ENCODE measurements at places on chromosomes 16 and 17. TPM values are rescaled to one million over a fixed set of nuclear protein-coding genes. Genes with fewer than 3 reads are reported as not detected.

DNA sequence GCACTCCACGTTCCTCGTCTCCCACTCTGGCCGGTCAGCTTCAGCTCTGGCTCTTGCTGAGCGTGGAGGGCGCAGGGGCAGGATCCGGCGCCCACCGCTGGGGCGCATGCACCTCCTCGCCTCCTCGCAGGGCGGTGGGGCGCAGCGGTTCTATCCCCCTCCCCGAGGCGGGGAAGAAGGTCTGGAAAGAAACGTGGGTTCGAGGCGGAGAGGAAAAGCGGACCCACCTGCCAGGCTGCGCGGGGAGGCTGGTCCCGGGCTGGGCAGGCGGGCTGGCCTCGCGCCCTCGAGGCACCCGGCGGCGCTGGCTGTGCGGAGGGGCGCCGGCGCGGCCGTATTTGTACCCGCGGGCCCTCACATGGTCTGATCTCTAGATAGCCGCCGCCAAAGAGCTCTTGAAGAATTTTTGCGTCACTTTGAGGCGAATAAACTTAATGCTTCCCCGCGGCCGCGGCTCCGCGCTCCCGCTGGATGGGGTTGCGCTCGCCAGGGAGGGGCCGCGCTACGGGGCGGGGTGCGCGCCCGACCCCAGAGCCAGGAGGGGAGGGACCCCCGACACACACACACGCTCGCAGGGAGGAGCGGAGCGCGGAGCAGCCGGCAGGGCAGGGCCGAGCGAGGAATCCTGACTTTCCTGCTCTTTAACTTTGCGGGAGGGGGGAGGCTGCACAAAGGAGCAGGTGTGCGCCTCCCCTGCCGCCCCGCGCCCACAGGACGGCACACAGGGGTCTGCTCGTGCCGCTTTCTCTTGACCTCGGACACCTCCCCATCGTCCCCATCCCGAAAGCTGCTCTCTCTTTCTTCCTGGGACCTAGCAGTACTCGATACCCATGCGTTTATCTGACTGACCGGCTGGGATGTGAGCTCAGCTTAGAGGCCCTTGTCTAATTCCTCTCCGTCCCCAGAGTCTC lies at the start of gene SLC6A4:
SLC6A4 (minus strand) TSS at position 312 of the 911 bp plus-strand sequence. CDS start 13,739 bp downstream, outside the sequence.
- DNase-seq: no peak

- no peak for DNase-seq
These were observed 482.5 kb upstream of the CDH5 start for GRCh38 chr16:65884018-65884417.

DNA sequence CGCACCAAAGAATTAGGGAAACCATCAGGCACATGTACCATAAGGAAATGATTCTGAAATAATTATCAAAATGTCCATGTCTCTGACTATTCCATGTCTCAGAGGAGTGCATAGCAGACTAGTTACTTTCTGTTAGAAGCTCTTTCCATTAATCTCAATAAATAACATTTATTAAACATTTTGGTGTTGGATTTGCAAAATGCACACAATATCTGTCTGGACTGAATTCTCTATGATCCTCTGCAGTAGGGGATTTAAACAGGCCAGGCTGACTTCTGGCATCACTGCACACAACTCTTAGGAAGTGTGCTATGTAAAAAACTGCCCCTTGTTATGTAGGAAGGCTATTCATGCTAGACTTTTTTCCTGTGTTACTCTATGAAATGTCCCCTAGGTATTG lies 283.3 kb upstream of the CDH5 start:
- DNase-seq: no peak

- no peak for DNase-seq
These were observed 12.5 kb downstream of the EPN2 start for GRCh38 chr17:19249681-19250080.

- DNase-seq: no peak
These were observed 43.6 kb downstream of the SOCS3 start for GRCh38 chr17:78316115-78316866.

DNA sequence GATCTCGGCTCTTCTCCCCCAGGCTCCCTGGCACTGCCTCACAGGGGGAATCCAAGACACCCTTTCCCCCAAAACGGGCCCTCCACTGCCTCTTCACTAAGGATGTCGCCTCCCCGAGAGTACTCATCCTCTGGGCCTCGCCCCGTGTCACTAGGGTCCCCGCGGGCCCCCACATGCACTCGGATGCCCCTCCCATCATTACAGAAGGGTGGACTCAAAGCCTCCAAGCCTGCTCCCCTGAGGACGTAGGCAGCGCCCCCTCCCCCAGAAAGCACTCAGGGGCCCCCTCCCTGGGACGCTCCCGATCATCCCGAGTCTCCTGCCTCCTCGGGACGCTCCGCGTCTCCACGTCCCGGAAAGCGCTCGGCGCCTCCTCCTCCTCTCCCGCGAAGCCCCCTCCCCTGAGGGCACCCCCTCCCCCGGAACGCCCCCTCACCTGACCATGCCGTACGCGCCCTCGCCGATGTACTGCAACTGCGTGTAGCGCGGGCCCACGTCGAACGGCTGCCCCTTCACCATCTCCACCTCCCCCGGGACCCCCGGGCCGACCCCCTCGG lies 338 bp downstream of the MAPK3 start:
- no peak for DNase-seq

DNA sequence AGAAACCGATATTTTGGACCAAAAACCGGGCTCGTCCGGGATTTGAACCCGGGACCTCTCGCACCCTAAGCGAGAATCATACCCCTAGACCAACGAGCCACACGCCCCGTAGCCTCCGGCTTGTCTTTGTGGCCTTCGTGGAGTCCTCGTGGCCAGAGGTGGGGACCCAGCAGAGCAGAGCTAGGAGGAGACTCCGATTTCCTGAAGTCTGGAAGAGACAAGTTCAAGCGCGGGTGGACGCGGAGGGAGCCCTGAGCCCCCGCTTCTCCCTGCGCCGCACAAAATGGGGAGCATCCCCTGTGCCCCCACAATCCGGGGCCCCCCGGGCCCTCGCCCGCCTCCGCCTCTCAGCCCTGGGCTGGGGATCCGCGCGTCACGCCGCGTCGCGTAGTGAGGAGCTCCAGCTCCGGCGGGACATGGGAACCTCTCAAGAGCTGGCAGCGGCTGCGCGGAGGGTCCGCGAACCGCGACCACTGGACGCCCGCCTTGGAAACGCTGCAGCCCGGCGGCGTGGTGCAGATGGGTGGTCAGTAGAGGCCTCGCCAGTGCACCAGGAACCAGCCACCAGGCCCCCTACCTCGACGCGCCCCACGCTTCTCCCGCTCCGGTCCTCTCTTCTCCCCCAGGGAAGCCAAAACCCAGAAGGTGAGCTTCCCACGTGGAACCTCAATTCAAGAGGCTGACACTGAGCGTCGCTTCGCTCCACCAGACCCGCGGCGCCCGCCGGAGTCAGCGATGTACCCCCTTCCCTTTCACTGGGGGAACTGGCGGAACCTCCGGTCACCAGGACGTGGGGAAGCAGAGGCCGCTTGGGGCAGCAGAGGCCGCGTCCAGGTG lies 5.2 kb upstream of the OR1F1 start:
- no peak for DNase-seq

DNA sequence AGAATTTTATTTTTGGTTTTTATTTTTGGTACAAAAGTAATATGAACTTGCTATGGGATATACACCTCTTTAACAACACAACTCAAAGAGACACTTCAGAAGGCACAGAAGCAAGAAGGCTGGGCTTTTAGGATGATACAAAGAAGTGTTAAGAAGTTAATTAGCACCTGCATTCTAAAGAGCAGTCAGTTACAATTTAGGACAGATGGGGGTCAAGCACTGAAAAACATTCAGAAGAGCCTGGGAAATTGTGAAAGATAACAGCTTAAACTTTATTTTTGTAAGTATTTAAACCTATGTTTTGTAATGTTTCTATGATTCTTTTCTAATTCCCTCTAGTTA lies 163.5 kb downstream of the CDH8 start:
- DNase-seq: no peak

- no peak for DNase-seq
These were observed 382.3 kb downstream of the SLC39A11 start for GRCh38 chr17:72710202-72710601.

GRCh38 chr17:570388-570787 lies 144.3 kb downstream of the VPS53 start:
- DNase-seq: no peak

DNA sequence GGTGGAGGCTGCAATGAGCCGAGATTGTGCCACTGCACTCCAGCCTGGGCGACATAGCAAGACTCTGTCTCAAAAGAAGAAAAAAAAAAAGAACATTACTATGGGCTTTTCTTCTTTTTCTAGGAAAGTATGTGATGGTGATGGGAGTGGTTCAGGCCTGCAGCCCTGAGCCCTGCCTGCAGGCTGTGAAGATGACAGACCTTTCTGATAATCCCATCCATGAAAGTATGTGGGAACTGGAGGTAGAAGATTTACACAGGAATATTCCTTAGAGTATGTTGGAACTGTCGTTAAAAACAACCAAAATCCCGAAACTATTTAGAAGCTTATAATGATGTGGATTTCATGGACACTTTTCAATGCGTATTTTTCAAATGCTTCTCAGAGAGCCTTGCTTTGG lies 5.3 kb downstream of the RMI2 start:
- no peak for DNase-seq

- DNase-seq: no peak
These were observed 166.8 kb downstream of the MAP2K6 start for GRCh38 chr17:69581061-69581961.

DNA sequence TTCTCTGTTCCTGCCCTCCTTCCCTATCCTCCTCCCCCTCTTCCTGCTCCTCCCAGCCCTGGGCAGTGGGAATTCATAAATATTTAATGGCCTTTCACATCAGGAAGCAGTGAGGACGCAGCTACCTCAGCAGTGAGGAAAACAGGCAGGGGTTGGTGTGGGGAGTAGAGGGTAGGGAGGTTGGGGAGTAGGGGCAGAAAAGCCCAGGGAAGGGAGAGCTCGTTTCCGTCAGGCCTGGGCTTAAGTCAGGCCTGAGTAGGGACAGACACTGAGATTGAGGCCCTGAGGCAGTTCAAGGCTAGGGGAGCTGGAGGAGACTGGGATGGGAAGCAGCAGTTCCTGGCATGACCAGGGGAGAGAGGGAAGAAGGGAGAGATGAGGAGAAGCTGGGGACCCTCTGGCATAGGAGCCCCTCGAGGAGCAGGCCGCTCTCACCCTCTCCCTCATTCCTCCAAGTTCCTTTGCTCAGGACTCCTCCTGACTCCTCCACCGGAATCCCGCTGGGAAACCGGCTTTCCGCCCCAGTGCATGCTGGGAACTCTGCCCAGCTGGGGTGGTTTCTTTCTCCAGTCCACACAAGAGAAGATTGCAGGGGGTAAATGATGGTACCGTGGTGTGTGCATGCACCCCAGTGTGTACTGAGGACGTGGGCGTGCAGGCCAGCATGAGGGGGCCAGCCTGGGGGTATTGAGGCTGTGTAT lies 6.2 kb downstream of the SAMD14 start:
- no peak for DNase-seq

- DNase-seq: no peak
These were observed 81.0 kb downstream of the C16orf78 start for GRCh38 chr16:49454426-49455180.

GRCh38 chr17:28319598-28319935 lies 567 bp downstream of the TMEM97 start:
- no peak for DNase-seq

GRCh38 chr17:39143552-39144093 lies 7.8 kb downstream of the PLXDC1 start:
- DNase-seq: no peak

DNA sequence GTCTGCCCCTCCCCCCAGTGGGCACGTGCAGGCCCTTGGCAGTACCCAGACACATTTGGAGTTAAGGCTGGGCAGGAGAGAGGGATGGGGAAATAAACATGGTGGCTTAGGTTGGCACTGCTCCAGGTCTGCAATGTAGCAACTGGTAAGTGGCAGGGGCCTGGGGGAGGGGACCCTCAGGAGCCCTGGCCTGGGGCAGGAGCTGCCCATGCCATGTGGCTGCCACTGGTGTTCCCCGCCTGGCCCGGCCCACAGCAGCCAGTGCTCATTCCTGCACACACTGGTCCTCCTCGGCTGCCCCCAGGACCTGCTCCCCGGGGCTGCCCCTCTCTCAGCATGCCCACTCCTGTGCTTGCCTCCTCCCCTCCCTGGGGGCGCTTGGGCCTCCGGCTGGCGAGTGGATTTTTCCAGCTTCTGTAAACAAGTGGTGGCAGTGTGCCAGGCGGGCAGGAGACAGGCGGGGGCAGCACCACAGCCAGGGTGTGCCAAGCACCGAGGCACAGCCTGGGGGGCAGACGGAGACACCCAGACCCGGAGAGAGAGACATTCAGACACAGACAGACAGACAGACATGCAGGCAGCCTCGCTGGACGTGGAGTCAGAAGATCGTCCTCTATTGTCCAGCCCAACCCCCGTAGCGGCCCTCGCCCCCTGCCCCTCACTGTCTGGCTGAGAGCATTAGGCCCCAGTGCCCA lies 9.4 kb downstream of the THRA start:
- DNase-seq: no peak

GRCh38 chr16:16025214-16025968 lies 76.0 kb downstream of the ABCC1 start:
- no peak for DNase-seq

DNA sequence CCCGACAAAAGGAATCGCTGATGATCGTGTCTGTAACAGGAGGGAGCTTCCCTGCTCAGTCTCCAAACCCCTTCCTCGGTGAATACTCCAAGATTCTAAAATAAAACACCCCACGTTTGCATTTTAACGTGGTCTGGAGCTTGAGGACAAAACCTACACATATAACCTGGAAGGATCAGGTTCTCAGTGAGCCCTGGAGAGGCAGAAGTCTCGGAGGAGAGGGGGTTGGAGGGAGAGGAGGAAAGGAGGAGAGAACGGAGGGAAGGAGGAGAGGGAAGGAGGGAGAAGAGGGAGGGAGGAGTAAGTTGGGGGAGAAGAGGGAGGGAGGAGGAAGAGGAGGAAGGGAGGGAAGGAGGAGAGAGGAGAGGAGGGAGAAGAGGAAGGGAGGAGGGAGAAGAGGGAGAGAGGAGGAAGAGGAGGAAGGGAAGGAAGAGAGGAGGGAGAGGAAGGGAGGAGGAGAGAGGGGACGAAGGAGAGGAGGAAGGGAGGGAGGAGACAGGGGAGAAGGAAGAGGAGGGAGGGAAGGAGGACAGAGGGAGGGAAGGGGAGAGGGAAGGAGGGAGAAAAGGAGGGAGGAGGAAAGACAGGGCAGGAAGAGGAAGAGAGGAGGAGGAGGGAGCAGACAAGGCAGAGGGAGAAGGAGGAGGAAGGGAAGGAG lies 27.4 kb upstream of the GINS2 start:
- no peak for DNase-seq

DNA sequence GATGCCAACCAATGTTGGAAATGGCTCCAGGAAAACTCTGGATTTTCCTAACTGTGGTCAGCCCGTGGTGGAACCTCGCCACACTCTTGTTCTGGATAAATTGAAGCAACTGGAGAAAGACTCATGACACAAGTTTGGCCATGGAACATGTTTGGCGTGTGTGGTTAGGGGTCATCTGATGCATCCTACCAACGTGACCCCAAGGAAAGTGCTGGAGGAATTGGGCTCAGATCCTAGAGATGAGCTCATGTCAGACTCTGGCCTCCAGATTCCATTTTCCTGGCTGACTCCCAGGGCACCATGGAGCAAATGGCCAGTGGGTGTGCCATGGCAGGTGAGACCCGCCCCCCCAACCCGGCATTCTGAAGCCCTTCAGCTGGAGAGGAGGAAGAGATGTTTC lies 58.5 kb downstream of the CACNG5 start:
- DNase-seq: no peak

GRCh38 chr17:80792373-80792781 lies 199.3 kb upstream of the CHMP6 start:
- DNase-seq: no peak

The KRTAP4-7 gene
- not detected for total RNA-seq

The ZNF174 gene
- 10.8 TPM for total RNA-seq

The CSH1 gene
- total RNA-seq: not detected

The SLC5A2 gene
- not detected for total RNA-seq

The FBXW10B gene
- total RNA-seq: 2.4 TPM

The ZNF821 gene
- 18.5 TPM for total RNA-seq

The ABCC11 gene
- total RNA-seq: 0.07 TPM

The HOXB1 gene
- 0.79 TPM for total RNA-seq

The KRT12 gene
- not detected for total RNA-seq
